ENCODE measurements at places on chromosomes 2 and 18.

DNA sequence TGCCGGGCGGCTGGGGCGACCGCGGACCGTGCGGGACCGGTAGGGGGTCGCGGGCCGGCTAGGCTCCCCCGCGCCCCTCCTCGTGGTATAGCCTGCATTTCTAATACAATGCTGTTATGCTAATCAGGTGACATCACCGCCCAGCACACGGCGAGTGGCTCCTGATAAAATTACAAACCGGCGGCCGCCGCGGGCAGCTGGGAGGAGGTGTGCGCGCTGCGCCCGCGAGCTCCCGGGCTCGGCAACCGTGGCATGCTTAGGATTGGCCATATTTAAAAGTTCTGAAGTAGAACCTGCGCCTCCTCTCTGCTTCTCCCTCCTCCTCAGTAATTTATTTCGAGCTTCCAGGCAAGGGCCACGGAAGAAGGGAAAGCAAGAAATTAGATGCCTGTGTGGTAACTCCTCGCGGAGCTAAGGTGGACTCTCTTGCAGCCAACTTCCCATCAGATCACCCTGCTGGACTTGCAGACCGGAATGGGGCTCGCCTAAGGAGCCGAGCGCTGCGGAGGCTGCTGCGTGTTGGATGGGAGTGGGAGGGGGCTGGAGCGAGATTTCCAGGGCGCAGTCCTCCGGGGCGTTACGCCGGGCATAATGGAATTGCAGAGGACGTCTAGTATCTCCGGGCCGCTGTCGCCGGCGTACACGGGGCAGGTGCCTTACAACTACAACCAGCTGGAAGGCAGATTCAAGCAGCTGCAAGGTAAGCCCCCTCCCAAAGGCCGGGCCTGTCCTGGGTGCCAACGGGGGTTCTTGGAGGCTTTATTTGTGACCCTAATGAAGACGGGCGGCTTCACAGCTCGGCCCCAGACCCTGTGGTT, 102.3 kb downstream of the SPTBN1 start:
- peak; percentile 66 for DNase-seq

GRCh38 chr18:58025733-58026132, 18.3 kb upstream of the NEDD4L start:
- DNase-seq: no peak

- DNase-seq: no peak
Observed at GRCh38 chr2:171201271-171201670, 40.6 kb upstream of the TLK1 start.

- no peak for DNase-seq
Observed at GRCh38 chr2:219919506-219919905, 292.1 kb downstream of the SLC4A3 start.

DNA sequence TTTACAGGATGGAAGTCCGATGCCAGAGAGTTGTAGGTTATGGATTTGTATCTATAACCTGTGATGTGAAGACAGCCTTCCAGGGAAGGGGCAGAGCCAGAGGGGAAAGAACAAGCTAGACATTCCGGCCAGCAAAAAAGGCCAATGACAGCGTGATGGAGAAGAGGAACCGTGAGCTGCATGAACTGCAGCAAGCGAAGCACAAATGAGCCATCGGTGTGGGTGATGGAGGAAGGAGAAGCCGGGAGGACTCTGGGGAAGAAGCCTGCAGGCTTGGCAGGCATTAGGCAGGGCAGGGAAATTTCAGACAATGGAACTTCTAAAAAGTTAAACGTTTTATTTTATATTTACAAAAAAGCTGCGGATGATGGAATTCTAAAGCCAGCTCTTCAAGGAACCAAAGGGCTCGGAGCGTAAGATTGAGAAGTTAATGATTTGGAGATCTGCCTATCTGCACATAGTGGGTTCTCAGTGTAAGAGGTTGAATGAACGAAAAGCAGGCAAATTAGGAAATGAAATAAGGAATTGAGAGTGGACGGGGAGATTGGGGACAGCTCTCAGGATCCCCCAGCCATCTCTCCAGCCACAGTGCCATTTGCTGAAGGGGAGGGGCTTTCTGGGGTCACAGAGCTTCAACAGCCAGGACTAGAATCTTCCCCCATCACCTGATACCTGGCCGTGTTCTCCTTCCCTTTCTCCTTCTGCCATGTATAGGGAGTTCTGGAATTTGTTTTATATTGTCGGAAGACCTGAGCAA, 28.4 kb downstream of the NGEF start:
- DNase-seq: no peak

- DNase-seq: no peak
Observed at GRCh38 chr18:31553800-31554199, 37.9 kb upstream of the TTR start.

GRCh38 chr2:33136566-33136965, 189.8 kb downstream of the LTBP1 start:
- DNase-seq: no peak

- DNase-seq: no peak
Observed at GRCh38 chr18:62758591-62758990, 43.2 kb downstream of the PHLPP1 start.

DNA sequence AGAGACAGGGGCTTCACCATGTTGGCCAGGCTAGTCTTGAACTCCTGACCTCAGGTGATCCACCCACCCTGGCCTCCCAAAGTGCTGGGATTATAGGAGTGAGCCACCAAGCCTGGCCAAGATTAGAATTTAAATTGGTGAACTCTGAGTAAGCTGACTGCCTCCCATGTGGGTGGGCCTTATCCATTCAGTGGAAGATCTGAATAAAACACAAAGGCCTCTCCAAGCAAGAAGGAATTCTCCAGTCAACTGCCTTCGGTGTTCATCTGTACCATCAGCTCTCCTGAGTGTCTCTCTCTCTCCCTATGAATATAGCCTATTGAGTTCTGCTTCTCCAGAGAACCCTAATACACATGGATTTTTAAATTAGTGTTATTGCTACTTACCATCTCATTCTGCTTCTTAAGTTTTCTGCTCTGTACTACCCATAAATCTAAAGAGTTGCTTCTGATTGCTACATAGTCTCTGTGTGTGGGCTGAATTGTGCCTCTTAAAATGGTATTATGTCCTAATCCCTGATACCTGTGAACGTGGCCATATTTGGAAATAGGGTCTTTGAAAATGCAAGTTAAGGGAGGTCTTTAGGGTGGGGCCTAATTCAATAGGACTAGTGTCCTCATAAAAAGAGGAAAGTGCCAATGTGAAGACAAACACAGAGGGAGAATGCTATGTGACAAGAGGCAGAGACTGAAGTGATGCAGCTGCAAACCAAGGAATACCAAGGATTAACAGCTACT, 36.3 kb downstream of the FBXO11 start:
- no peak for DNase-seq

DNA sequence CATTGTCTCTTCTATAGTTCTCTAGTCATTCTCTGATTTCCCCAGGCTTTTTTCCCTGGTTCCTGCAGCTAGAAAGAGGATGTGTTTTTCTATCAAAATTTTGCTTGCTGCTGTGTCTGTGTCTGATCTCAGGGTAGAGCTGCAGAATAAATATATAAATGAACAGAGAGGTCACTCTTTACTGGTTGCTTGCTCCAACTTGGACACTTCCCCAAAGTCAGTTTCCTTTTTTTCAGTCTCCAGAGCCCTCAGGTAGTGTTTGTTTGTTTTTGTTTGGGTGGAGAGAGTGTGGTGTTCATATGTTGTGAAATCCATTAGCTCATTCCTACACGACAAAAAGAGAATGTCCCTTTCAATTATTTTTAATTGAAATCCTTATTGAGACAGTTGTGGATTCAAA, 85.8 kb downstream of the CERS6 start:
- no peak for DNase-seq

- DNase-seq: no peak
Observed at GRCh38 chr2:119393971-119394748, 27.4 kb downstream of the DBI start.

GRCh38 chr2:236762628-236763027, 193.0 kb downstream of the ACKR3 start:
- no peak for DNase-seq

DNA sequence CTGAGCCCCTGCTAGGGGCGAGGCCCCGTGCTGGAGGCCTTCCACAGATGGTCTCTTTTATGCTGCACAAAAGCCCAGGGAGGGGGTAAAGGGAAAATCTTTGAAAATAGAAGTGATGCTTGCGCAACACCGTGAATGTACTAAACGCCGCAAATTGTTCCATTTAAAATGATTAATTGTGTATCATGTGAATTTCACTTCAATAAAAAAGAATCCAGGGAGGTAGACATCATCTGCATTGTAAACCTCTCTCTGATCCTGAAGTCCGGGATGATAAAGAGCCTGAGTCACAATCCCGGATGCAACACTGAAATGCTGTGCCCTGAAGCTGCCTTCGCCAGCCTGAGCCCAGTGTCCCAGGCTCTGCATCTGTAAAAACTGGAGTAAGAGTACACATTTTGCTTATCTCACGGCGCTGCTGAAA, 107.7 kb upstream of the PPP1CB start:
- no peak for DNase-seq

DNA sequence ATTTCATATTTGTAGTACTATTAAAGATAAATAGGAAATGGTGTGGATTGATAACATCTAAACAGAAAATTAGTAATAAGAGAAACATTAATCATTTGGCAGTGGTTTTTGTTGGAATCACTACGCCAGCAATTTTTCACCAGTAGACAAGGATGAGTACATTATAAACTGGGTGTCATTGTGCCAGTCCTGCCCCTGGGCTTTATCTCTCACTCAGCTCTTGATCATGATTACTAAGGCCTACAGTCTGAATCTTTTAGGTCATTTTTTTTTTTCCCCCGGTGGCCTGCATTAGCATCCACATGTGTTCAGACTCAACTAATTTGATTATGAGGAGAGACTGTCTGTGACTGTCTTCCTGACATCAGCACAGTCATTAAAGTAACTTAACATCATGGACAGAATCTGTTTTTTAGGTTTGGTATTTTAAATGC, 16.2 kb downstream of the GULP1 start:
- DNase-seq: no peak

DNA sequence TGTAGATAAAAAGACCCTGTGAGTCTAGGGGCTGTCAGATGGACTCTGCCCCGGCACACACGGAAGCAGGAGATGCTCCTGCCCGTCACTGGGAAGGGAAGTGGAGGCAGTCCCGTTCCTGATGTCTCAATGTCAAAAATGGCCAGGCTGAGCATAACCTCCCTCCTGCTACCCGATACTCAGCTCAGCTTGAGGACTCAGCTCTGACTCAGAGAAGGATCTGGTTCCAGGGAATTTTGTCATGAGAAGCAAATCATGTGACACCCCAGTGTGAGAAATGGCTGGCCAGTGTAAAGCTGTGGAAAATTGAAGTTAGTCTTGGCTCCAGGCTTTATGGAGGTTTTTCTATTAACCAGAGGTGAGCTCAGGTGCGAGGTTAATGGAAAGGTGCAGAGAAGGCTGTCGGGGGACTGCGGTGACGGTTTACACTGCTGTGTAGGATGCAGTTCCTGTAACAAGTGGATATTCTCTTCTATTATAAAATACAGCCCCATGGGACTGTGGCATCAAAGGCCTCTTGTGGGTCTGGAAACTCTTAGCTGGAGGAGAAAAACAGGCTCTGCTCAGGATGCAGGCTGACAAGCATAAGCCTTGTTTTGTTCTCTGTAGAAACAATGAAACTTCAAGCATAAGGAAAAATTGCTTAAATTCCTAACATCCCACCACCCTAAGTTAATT, 24.7 kb upstream of the AGAP1 start:
- no peak for DNase-seq

DNA sequence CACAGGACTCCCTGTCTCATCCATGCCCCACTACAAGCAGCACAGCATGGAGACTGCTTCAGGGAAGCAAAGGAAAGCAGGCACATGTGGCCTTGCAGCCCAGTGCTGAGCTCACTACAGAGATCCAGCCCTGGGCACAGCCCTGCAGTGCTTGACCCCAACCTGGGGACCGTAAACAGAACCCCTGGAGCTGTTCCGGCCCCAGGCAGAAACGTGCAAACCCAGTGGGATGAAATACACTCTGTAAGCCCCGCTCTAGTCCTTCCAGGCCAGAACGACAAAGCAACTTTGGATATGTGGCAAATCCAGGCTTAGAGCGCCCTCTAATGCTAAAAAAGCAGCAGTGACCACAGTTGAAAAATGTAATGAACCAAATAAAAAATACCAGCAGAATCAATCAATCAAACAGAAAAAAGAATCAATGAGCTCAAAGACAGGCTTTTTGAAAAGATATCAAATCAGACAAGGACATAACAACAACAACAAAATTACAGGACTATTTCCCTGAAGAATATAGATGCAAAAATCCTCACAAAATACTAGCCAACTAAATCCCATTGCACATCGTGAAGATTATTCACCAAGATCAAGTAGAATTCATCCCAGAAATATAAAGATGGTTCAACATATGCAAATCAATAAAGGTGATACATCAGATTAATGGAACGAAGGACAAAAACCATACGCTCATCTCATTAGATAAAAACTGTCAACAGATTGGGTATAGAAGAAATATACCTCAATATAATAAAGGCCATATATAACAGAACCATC, 45.6 kb downstream of the ZNF519 start:
- no peak for DNase-seq
